ENCODE measurements at places on chromosomes 11 and 22.
A peak's percentile ranks its signal among the peaks of the same experiment; 100 is the strongest.

- DNase-seq, result no peak
Measured at GRCh38 chr11:43145653-43146052, 166.1 kb upstream of the API5 start.

GRCh38 chr11:10451426-10452116, 3.5 kb upstream of the AMPD3 start:
- DNase-seq, result no peak

DNA sequence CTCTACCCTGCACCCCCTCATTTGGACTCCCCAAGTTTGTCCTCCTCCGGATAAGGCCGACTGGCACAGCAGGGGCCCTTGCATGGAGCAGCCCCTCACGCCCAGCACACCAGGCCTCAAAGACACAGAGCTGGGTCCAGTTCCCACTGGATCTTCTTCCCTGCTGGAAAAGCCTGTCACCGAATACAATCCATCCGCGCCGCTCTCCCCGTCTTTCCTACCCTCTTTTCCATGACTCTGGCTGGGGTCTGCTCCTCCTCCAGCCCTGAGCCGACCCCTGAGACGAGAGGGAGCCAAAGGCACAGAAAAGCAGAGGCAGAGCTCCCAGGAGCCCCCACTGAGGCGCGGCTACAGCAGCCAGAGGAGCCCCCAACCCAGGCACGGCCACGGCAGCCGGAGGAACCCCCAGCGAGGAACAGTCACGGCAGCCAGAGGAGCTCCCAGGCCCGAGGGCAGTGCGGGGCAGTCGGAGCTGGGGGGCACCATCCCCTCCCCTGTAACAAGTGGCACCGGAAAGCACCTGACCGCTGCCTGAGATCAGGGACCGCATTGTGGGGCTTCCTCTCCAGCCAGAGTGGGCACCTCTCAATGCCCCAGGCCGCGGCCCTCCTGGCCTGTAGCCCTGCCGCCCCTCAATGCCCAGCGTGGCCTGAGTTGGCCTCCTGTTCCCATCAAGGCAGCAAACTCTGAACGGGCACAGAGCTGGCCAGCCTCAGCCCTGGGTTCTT, 12.0 kb downstream of the ALG12 start:
- DNase-seq, result no peak

- no peak for DNase-seq
Measured at GRCh38 chr11:12642040-12642439, 32.2 kb upstream of the TEAD1 start.

DNA sequence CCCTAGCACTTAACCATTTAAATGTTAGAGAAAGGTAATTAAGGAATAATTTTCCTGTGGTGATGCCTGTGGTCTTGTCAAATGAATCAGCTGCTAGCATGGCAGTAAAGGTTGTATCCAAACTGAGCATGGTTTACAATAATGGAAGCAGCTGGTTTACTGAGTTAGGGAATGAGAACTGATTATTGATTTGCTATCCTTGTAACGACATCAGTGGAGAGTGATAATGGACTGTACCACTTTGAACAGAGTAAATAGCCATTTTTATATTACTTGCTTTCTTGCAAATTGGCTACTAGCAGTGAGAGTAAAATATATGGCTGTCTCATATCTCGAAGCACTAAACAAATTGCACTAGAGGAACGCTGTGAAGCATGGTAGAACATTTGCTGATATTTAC, 589.0 kb upstream of the ANO5 start:
- DNase-seq, result no peak

GRCh38 chr11:111843661-111844060, 27.7 kb downstream of the ALG9 start:
- DNase-seq, result no peak

DNA sequence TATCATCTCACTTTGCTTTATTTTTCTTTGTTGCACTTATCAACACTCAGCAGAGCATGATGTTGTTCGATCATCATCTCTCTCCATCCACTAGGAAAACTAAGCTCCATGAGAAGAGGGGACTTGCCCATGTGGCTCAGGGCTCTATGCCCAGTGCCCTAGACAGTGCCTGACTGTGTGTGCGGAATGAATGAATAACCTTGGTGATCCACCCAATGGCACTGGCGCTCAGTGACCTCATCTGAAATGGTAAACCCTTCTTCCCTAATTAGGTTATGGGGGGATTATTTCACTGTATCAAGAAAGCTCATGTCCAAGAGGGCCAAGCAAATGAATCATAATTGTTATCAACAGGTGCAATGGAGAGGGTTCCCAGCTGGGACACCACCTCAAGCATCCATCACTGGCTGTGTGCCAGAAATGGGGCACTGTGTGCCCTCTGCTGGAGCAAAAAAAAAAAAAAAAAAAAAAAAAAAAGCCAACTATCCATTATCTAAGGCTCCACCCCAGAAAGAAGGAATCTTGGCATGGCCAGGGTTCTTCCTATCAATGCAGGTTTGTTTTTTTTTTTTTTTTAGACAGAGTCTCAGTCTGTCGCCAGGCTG, 172.6 kb downstream of the LARGE1 start:
- no peak for DNase-seq

GRCh38 chr22:20442485-20443284, 5.1 kb upstream of the SCARF2 start:
- DNase-seq, result no peak

GRCh38 chr11:8025123-8025522, 38.0 kb downstream of the EIF3F start:
- DNase-seq, result no peak

GRCh38 chr11:84541731-84542340, 1085.3 kb downstream of the DLG2 start:
- no peak for DNase-seq

- peak; percentile 46 for DNase-seq
Measured at GRCh38 chr22:21766691-21767462, 31.3 kb upstream of the YPEL1 start.

- DNase-seq, result no peak
Measured at GRCh38 chr11:65119670-65119995, 2.1 kb upstream of the ZNHIT2 start.

Measured in stimulated activated CD8-positive, alpha-beta memory T cell treated with anti-CD3 and anti-CD28 coated beads, Interleukin-4, amount 100 ng/mL, for 1 hour (primary cell).